Activated CD4-positive, alpha-beta T cell treated with anti-CD3 and anti-CD28 coated beads, Interleukin-2, Interleukin-6, amounts not matched to agents 100 ng/mL and 50 ng/mL, durations not matched to agents 16 hours and 8 hours (primary cell): ENCODE measurements at places on chromosomes 3 and 15.

- no peak for DNase-seq
Observed at GRCh38 chr3:16545413-16546185, 32.1 kb upstream of the RFTN1 start.

- no peak for DNase-seq
Observed at GRCh38 chr15:68815598-68815997, 5.1 kb downstream of the ANP32A start.

DNA sequence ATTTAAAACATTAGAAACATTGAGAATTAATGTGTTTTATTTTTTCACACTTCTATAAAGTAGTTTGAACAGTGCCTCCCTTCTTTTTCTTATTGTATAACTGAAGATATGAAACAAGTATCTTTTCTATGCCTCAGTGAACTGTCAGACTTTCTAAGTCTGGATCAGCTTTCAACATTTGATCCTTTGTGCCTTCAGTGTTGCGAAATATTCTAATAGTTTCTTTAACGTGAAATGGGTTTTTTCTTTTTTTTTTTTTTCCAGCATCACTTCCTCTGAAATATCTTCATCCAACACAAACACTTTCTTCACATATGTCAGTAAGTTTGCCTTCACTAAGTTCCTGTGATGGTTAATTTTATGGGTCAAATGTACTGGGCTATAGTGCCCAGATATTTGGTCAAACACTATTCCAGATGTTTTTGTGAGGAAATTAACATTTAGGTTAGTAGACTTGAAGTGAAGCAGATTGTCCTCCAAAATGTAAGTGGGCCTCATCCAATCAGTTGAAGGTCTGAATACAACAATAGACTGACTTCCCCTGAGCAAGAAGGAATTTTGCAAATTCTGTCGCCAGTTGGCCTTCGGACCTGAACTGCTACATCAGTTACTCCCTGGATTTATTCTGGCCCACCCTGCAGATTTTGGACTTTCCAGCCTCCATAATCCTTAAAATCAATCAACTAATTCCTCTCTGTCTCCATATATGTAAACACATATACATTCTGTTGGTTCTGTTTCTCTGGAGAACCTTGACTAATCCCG, 6.4 kb upstream of the CPOX start:
- DNase-seq: no peak

- DNase-seq: no peak
Observed at GRCh38 chr3:191915712-191916111, 454.7 kb downstream of the PYDC2 start.

- no peak for DNase-seq
Observed at GRCh38 chr3:180188512-180189309, 152.0 kb upstream of the PEX5L start.

DNA sequence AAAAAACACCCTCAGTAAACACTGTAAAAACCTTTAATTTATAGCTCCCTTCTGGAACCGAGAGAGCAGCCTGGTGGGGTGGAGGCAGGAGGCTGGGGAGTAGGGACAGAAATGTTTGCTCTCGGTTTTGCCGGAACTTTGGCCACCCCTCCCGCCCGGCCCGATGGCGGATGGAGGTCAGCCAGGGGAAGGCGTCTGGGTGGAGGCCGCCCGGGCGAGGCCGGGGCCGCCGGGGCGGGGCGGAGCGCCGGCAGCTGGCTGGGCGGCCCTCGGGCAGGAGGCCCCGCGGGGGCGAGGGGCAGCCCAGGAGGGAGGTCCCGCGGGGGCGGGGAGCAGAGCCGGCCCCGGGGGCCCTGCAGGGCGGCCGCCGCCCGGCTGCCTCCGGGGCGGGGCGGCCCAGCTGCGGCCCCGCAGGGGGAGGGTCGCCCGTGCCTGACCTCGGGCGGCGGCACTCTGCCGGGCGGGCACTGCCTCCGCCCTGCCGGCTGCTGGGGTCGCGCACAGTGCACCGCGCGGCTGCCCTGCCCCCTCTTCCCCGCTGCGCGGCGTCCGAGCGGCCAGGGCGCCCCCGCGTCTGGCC, 829 bp upstream of the SKIL start:
- peak; percentile 56 for DNase-seq

DNA sequence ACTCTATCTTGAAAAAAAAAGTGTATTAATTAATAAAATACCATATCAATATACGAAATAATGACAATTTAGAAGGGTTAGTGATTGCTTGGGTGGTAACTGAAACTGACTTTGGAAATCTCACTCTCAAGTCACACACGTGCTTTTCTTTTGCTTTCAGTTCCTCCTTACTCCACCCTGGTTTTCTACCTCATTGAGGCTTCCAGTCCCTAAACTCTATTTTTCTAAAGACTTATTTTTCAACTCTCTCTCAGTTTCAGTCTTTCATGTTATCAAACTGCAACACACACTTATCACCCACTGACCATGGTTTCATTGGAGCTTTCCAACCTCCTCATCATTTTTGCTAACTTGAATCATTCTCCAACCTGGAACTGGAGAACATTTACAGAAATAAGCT, 23.5 kb downstream of the IL12A start:
- peak; percentile 66 for DNase-seq

DNA sequence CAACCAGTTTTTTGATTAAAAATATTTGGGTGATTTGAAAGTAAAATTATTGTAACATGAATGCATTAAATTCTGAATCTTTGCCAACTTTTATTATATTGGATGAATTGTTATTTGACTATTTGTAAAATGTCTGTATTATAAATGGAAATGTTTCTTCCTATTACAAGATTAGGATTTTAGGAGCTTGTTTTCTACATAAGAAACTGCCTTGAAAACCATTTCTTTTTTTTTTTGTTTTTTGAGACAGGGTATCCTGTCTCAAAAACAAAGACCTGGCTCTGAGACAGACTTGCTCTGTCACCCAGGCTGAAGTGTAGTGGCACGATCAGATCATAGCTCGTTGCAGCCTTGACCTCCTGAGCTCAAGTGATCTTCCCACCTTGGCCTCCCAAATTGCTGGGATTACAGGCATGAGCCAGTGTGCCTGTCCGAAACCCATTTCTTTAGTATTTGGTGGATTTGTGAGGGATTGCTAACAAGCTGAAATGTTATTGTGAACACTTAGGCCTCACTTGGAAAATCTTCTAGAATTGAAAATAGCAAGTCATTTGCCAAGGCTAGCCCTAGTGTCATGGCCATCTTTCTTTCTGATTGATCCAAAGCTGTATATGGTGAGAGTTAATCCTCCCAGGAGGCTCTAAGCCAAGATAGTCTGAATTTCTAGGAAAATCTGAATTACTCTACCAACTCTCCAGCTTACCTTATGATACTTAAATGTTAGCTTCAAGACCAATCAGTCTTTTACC, 100.3 kb downstream of the FNDC3B start:
- DNase-seq: no peak

- DNase-seq: peak; percentile 34
Observed at GRCh38 chr15:40844696-40845030, 815 bp downstream of the SPINT1 start.

- DNase-seq: peak; percentile 42
Observed at GRCh38 chr3:126034481-126035361, 49.2 kb downstream of the SLC41A3 start.

- no peak for DNase-seq
Observed at GRCh38 chr3:12338595-12339546, 50.0 kb downstream of the PPARG start.

DNA sequence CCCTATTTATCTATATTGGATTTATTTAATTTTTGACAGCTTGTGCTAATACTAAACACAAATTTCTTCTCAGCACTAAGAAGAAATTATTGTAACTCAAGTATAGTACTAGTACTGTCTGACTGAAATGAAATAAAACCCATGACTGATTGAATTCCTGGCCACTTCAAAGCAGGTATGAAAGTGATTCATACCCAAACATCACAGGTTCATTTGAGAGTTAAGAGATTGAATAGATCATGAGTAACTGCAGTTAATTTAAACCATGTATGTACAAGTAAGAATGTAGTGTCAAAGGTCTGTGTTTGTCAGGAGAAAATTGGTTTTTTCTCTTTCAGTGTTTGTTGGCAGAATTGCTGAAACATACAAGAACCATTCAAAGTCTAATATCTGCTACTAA, 332.0 kb upstream of the GRM7 start:
- DNase-seq: no peak

DNA sequence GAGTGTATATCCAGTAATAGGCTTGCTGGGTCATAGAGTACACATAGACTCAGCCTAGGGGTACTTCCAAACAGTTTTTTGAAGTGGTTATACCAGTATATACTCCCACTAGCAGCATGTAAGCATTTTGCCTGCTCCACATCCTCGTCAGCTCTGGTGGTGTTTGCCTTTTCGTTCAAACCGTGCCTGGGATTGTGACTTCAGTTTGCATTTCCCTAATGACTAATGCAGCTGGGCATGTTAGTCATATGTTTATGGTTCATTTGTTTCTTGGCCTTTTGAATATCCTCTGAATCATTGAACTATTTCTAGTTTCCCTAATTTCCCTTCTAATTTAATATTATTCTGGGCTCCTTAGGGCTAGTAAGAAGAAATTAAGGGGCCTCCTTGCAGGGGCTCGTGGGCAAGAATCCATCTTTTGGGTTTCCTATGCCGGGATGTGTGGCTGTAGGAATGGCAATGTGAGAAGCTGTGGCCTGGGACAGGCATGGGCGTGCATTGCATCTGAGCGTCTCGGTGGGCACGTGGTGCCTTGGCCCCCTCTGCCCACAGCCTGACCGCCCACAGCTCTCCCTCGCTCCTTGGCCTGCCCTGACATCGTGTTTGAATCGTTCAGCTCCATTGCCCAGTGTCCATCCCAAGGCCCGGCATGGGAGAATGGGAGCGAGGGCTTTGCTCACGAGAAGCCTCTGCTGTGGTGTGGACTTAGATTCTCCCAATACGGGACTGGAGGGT, 26.4 kb downstream of the FAH start:
- no peak for DNase-seq

GRCh38 chr15:88036154-88036839, 220.2 kb downstream of the NTRK3 start:
- no peak for DNase-seq

- DNase-seq: no peak
Observed at GRCh38 chr3:46221938-46222337, 13.8 kb upstream of the CCR1 start.

DNA sequence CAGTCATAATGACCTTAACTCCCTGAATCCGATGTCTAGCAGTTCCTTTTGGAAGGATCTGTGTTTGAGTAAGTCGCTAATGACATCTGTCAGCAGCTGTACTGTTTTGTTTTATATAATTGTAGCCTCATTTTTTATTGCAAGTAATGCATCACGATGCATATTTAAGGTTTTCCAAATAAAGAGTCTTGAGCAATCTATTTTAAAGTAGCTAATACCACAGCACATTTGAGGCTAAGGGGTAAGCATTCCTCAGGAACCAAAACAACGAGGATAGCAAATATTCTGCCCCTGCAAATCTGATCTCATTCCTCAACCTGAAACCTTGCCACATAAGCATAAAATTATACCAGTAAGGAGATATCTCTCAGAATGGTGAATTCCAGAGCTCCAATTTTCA, 98.7 kb downstream of the TBC1D5 start:
- DNase-seq: no peak

DNA sequence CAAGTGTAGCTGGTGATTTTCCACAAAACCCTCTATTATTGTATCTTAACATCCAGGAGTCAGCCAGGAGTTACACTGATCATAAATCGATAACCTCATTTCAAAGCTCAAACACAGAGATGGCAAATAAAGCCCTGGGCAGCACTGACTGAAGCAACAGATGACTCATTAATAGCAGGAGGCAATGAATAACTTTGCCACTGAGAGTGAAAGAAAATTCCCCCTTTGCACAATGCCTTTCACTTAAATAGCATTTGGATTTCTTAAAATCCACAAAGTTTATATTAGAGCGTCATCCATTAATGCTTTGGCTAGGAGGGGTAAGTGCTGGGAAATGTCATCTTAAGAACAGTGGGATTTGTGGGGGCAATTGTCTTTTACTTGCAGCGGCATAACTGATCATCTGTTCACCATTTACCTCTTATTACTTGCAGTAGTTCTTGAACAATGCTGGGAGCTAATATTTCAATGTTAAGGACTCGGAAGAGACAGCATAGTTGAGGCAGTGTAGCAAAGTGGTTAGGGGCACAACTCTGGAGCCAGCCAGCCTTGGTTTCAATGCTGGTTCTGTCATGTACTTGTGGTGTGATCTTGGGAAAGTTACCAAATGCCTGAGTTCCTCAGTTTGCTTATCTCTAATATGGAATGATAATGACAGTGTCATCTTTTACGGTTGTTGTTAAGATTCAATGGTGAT, 630.4 kb upstream of the TBL1XR1 start:
- no peak for DNase-seq

- DNase-seq: no peak
Observed at GRCh38 chr15:57505056-57505715, 86.5 kb upstream of the MYZAP start.

GRCh38 chr3:123759311-123759710, 124.8 kb downstream of the MYLK start:
- DNase-seq: no peak

- DNase-seq: no peak
Observed at GRCh38 chr3:149332227-149332765, 1.1 kb downstream of the TM4SF18 start.

- DNase-seq: no peak
Observed at GRCh38 chr3:37435572-37435971, 261.2 kb upstream of the LRRFIP2 start.

GRCh38 chr3:182906036-182906435, 74.3 kb downstream of the DCUN1D1 start:
- no peak for DNase-seq

DNA sequence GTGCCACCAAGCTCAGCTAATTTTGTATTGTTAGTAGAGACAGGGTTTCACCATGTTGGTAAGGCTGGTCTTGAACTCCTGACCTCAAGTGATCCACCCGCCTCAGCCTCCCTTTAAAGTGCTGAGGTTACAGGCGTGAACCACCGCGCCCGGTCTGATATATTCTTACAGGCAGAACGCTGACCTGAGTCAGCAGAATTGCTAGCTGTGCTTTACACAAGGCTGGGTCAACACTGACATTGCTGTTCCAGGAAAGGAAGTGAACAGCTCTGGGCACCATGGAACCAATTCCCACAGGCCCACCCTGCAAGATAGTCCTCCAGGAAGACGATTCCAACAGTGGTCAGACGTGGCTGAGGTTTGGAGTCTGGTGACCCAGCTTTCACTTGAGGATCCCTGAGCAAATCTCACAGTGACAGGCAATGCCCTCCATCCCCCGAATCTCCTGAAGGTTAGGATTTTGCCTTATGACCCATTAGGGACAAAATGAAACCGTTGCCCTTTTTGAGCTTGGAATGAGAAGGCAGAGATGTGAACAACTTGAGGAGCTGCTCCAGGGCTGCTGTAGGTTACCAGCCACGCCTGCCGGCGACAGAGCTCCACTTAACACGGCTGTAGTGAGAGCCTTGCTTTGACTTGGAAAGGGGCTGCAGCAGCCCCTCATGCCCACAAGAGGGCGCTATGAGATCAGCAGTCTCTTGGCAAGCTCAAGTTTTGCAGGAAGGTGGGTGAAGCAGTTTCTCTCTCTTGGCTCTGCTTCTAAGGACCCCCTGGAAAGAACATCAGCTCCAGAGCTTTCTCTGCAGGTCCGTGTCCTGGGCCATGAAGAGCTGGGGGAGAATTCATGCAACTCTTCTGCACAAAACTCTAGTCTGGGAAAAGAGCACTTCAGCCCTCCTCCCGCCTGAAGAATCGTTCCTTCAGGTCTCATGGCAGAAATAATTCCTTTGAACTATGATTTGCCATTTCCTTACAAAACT, 74.1 kb downstream of the SENP2 start:
- DNase-seq: peak; percentile 82
